ENCODE measurements at places on chromosomes 16 and 17. TPM values are rescaled to one million over a fixed set of nuclear protein-coding genes. Genes with fewer than 3 reads are reported as not detected.

GRCh38 chr17:78997231-78997741, 12.3 kb downstream of the CANT1 start:
- peak; percentile 65 for DNase-seq

GRCh38 chr16:68652659-68653058, 7.5 kb downstream of the CDH3 start:
- no peak for DNase-seq

GRCh38 chr17:50833510-50834428, 1.6 kb upstream of the WFIKKN2 start:
- no peak for DNase-seq

GRCh38 chr16:27286451-27286850, 17.9 kb upstream of the NSMCE1 start:
- DNase-seq: peak; percentile 54

GRCh38 chr16:24896439-24896838, 50.7 kb downstream of the SLC5A11 start:
- no peak for DNase-seq

- DNase-seq: no peak
Measured at GRCh38 chr16:2950773-2951172, 13.3 kb upstream of the KREMEN2 start.

DNA sequence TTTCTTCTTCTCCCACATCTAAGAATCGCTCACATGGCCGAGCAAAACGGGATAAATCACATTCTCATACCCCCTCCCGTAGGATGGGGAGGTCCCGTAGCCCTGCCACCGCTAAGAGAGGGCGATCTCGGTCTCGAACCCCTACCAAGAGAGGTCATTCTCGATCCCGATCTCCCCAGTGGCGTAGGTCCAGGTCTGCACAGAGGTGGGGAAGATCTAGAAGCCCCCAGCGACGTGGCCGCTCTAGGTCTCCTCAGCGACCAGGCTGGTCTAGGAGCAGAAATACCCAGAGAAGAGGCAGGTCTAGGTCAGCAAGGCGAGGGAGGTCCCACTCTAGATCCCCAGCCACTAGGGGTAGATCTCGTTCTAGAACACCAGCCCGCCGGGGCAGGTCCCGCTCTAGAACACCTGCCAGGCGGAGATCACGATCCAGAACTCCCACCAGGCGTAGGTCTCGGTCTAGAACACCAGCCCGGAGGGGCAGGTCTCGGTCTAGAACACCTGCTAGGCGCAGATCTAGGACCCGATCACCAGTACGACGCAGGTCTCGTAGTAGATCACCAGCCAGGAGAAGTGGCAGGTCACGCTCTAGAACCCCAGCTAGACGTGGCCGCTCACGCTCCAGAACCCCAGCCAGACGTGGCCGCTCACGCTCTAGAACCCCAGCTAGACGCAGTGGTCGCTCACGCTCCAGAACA, 9.6 kb downstream of the SRRM2 start:
- no peak for DNase-seq

GRCh38 chr16:20838240-20838639, 31.9 kb downstream of the REXO5 start:
- DNase-seq: no peak

GRCh38 chr16:88494335-88495154, 41.5 kb downstream of the ZFPM1 start:
- DNase-seq: no peak

GRCh38 chr17:6231886-6232731, 161.9 kb downstream of the WSCD1 start:
- no peak for DNase-seq

DNA sequence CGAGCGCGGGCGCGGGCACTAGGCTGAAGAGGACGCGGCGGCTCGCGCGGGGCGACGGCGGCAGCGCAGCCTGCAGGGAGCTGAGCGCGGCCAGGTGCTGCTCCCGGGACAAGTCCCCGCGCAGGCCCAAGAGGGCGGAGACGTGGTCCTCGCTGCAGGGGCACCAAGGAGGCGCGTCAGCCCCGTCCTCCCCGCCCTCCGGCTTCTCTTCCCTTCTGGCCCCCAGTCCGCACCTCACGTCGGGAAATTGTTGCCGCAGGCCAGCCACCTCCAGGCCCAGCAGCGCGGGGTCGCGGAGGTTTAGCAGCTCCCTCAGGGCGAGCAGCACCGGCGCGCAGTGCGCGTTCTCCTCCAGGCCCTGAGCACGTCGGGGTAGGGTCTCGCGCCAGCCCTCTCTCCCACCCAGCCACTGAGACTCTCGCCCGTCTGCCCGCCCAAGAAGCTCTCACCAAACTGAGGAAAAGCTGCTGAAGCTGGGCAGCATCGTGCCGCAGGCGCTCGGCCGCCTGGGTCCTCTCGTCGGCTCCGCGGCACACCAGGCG, 761 bp upstream of the MATCAP1 start:
- no peak for DNase-seq

- no peak for DNase-seq
Measured at GRCh38 chr17:64354824-64355535, 35.7 kb downstream of the PECAM1 start.

DNA sequence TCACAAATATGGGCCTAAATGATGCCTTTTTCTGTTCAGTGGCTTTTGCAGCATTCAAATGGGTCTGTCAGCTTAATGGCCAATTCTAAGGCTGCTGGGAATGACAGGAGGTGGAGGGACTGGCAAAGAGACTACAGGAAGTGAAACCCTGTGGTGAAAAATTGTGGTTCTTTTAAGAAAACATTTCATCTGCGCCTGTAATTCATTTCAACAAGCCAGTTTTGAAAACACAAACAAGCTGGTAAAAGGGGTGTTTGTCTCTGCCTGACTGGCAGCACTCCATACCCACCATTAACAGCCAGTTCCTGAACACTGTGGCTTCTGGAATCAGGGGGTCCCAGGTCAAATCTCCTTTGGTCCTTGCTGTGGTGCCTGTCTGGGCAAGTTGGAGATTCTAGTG, 3.6 kb upstream of the KDM8 start:
- DNase-seq: no peak

GRCh38 chr16:49431591-49432290, 58.1 kb downstream of the C16orf78 start:
- DNase-seq: no peak

GRCh38 chr16:84484579-84485254, 19.7 kb downstream of the MEAK7 start:
- peak; percentile 85 for DNase-seq

DNA sequence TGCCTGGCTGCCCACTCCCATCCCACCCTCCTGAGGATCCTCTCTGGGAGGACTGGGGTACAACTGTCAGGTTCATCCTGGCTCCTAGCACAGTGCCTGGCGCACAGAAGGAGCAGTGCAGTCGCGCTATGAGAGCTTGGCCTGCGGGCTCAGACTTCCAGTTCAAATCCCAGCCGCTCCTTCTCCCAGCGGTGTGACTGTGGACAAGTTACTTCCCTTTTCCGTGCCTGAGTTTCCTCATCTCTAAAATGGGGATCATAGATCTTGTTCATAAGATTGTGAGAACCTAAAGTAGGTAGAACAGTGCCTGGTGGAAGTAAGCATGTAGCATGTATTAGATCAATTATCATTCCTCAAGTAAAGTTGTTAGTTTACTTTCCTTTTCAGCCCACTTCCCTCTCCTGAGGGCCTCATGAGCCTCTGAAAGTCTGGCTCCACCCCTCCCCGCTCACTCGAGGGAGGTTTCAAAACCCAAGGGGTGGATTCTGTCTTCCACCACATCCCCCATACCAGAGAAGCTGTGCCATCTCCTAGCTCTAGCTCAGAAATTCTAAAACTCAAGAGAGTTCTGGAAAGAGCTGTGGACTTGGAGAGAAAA, 19.9 kb upstream of the COL1A1 start:
- DNase-seq: no peak

DNA sequence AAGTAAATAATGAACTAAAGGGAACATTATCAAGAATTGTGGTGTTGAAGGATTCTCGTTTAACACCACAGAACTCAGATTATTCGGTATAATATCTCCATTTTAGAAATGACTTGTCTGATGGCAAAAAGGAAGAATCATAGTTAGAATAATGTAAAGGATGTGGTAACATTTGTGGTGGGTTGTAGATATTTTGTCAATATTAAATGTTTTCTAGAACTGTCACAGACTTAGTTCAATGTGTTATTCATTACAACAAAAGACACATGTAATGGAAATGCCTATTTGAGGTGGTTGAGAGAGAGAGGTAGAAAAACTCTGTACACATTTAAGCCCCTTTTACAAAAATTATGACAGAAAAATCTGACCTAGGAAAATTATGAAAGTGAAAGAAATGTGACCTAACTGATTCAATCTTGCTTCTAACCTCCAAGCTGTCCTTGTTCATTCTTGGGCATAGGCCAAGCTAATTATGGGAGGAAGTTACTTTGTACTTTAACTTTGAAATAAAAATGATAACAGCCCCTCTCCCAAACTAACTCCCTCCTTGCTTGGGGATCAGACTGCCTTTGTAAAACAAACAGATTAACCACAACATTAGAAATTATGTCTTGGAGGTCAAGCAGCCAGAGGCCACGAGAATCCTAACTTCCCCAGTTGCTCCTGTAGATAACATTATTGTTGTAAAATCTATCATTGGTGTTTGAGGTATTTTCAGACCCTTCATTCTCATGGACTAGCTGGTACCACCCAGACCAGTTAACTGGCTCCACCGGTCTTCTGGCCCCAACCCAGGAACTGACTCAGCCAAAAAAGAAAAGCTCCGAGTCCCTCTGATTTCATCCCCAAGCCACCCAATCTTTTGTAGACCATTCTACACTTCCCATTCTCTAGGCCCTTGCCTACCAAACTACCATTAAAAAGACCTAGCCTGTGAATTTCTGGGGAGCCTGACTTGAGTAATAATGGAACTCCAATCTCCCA, 1287.8 kb upstream of the CDH8 start:
- no peak for DNase-seq

- DNase-seq: peak; percentile 93
Measured at GRCh38 chr17:81481073-81481799, 31.4 kb downstream of the ACTG1 start.

DNA sequence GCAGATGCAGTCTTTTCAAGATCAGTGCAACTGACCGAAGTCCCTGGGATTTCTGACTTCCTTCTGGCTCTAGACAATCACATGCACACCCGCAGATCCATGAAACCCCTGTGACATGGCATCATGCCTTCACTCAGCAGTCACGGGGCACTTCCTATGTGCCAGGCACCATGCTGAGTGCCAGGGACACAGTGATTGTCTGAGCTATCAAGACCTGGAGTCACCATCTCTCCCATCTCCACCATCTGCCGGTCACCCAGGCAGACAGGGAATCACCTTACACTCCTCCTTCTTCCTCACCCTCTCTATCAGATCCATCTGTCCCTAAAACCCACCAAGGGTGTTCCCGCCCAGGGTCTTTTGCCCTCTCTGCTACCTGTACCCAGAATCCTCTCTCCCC, 5.3 kb downstream of the BEAN1 start:
- no peak for DNase-seq

- no peak for DNase-seq
Measured at GRCh38 chr17:73850426-73850825, 206.2 kb upstream of the SDK2 start.

DNA sequence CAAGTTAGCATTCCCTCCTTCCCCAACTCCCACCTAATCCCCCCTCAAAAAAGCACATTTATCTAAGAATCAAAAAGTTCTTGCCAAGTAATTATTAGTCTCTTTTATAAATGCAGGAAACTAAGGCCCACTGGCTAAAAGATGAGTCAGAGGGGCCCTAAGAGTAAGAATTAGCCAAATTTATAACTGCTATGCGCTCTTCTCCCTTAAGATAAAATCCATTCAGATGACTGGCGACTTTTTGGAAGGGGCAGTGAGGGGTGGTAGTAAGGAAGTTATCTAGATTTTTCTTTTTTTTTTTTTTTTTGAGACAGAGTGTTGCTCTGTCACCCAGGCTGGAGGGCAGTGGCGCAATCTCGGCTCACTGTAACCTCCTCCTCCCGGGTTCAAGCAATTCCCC, 17.1 kb downstream of the ZNF652 start:
- DNase-seq: no peak

- DNase-seq: peak; percentile 37
Measured at GRCh38 chr17:74217037-74217730, 3.8 kb downstream of the TTYH2 start.

ORMDL3 gene
- total RNA-seq: 37.7 TPM

PLXDC1 gene
- total RNA-seq: 6.9 TPM

PRRT2 gene
- total RNA-seq: 3.9 TPM

C1QTNF8 gene
- total RNA-seq: not detected

OR2C1 gene
- total RNA-seq: not detected

TSEN54 gene
- 6.6 TPM for total RNA-seq

SRCIN1 gene
- 4.8 TPM for total RNA-seq

CIBAR2 gene
- total RNA-seq: not detected
